A549 treated with Hydrocortisone at 1 μM for 4 hours (cell line): ENCODE measurements at places on chromosomes 13 and 19. TPM values are rescaled to one million over a fixed set of nuclear protein-coding genes. Genes with fewer than 3 reads are reported as not detected.

Gene ARGLU1
- 30.9 to 36.5 TPM (median 33.2 TPM) in 5 replicates for total RNA-seq

Gene LILRB4
- not detected in 5 replicates for total RNA-seq

Gene TGFBR3L
- total RNA-seq = 1.0 to 2.4 TPM (median 1.6 TPM) in 5 replicates

Gene IGSF23
- 0.15 to 0.84 TPM (median 0.66 TPM) in 5 replicates for total RNA-seq

Gene C3
- 42.5 to 51.0 TPM (median 48.8 TPM) in 5 replicates for total RNA-seq

Gene CYP4F2
- 0.06 to 0.17 TPM (median 0.17 TPM) in 4 of 5 replicates, not detected in the other for total RNA-seq

Gene DGKH
- total RNA-seq = 4.6 to 6.3 TPM (median 6.1 TPM) in 5 replicates
